ENCODE measurements at places on chromosomes 16 and 17.

DNA sequence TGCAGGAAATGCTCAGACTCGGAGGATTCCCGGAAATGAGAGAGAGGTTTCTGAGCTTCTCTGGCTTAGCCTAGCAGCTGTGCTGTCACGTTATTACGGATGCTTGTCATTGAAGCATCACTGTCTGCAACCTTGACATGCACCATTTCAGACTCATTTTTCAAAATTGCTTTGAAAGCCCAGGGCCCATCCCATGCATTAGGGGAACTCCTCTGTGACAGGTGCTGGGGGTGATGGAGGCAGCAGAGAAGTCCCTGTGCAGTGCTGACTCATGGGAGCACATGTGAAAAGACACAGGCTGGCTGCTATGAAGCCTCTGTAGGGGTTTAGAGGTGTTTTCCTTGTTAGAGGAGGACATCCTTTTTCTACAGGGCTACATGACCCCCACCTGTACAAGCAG is 214.0 kb upstream of the MPHOSPH6 start:
- no peak for ATAC-seq

- no peak for ATAC-seq
Observed at GRCh38 chr16:88608076-88608475, 30.3 kb upstream of the IL17C start.

GRCh38 chr17:77083531-77083930 is 57.2 kb upstream of the SEC14L1 start:
- ATAC-seq: no peak

GRCh38 chr16:11278681-11279628 is 2.2 kb downstream of the PRM1 start:
- ATAC-seq: no peak

DNA sequence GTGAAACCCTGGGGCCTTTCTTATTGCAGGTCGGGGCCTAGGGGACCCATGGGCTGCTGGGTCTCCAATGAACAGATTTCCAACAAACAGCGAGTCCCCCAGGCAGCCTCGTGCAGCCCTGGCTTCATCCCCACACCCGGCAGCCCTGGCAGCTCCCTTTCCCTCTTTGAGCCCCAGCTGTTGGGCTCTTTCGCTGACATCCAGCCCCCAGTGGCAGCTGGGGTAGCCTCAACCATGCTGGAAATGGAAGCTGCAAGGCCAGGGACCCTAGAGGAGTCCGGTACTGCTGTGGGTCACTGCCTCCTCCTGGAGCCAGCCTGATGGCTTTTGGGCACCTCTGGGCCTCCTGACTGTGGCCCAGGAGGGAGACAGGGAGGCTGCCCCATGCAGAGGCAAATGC is 5.9 kb downstream of the RPUSD1 start:
- ATAC-seq: no peak

- no peak for ATAC-seq
Observed at GRCh38 chr17:81277946-81278693, 17.0 kb downstream of the SLC38A10 start.

GRCh38 chr17:36889770-36890349 is 47.4 kb upstream of the LHX1 start:
- ATAC-seq: no peak

DNA sequence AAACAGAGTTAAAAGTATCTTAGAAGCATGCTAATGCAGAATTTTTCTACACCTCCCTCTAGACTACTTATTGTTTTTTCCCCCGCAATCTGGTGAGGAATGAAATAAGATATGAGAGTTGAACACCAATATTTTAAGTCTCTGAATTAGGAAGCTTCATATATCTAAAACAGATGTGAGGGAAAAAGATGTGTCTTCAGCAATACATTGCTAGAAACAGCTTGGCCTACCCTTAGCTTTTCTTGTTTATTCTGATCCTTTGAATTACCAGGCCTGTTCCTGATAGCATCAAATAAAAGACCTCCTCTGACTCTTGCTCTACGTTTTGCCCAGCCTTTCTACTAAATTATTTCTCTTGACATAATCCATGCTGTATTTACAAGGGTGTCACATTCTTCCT is 221.8 kb downstream of the CDH11 start:
- no peak for ATAC-seq

DNA sequence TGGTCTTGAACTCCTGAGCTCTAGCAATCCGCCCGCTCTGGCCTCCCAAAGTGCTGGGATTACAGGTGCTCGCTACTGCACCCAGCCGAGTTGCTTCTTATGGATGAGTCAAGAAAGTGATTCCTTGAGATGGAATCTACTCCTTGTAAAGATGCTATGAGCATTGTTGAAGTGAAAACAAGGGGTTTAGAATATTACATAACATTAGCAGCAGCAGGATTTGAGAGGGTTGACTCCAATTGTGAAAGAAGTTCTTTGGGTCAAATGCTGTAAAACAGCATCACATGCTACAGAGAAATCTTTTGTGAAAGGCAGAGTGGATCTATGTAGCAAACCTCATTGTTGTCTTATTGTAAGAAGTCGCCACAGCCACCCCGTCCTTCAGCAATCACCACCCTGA is 72.7 kb downstream of the NT5M start:
- no peak for ATAC-seq

- ATAC-seq: no peak
Observed at GRCh38 chr17:38926293-38927070, 1.1 kb downstream of the LASP1NB start.

DNA sequence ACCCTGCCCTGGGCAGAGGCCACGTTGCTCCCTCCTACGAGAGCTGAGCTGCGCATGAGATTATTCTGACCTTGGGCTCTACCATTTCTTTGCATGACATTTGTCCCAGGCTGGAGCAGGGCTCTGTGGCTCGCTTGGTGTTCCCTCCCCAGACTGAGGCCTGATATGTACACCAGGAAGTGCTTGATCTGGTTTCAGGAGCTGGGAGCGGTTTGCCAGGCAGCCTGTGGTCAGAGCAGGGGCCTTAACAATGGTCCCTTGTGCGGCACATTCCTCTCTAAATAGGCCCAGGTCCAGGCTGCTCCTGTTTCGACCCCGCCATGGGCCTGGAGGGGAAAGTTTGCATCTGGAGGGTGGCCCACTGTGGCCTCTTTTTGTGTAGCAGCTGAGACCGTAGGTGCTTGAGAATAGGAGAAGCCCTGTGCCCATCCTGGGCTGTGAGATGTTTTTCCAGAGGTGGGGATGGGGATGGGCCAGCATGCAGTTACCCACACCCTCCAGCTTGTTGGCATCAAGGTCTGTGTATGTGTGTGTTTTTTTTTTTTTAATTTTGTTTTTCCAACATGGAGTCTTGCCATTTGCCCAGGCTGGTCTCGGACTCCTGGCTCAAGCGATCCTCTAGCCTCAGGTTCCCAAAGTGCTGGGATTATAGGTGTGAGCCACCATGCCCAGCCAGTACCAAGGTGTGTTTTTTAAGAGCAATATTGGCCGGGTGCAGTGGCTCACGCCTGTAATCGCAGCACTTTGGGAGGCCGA is 253.9 kb downstream of the SEC14L1 start:
- no peak for ATAC-seq

DNA sequence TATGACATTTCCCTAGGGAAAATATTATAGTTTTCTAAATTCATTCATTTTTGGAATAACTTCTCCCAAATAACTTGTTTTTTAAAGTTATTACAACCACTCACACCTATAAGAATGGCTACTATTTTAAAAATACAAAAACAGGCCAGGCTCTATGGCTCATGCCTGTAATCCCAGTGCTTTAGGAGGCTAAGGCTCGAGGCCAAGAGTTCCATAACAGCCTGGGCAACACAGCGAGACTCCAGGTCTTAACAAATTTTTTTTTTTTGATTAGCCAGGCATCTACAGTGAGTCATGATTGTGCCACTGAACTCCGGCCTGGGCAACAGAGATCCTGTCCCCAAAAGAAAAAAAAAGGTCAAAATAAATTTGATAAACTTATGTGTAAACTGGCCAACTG is 43.6 kb upstream of the YPEL2 start:
- ATAC-seq: no peak

DNA sequence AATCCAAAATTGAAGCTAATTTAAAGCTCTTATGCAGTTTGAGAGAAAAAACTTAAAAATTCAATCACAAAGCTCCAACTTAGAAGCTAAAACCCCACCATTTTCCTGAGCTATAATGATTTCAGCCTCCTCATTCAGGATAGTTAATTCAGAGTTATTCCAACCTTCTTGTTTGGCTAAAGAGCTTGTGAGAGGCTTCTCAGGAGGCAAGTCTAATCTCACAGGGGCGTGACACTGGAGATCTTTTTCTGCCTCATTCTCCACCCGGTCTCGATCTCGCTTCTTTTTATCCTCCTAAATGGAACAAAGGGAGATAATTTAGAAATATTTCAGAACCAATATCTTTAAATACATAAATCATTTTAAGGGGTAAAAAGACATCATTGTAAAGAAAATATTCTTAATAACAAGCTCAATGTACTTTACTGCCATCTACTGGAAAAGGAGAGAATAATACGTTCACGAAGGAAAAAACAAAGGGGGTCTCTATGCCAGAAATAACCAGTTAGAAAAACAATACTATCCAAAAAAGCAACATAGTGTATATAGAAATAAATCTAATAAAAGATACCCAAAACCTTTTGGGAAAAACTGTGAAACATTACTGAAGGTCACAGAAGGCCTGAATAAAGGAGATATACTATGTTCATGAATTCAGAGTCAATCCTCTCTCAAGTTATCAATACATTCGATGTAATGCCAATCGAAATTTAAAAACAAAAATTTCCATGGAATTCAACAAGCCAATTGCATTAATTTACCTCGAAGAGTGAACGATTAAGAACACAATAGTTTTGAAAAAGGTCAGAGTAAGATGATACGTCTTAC is 13.9 kb downstream of the BRD7 start:
- ATAC-seq: no peak

- ATAC-seq: peak; percentile 8
Observed at GRCh38 chr17:42832213-42832933, 824 bp upstream of the PSME3 start.

DNA sequence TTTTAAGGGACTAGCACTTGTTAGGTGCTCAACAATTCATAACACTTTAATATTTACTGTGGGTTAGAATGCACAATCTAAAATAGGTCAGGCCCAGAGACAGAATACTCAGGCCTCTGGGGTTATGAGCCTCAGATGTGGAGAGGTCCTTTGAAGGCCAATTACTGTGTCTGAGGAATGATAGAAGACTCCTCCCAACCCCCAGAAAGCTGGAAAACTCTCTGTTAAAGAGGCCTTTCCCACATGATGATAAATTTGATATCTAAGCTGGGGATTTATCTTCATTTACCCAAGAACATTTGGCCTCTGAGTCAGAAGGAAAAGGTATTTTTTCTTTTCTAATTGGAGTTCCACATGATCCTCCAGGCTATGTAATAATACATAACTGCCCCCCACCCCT is 41.1 kb upstream of the MMD start:
- no peak for ATAC-seq

DNA sequence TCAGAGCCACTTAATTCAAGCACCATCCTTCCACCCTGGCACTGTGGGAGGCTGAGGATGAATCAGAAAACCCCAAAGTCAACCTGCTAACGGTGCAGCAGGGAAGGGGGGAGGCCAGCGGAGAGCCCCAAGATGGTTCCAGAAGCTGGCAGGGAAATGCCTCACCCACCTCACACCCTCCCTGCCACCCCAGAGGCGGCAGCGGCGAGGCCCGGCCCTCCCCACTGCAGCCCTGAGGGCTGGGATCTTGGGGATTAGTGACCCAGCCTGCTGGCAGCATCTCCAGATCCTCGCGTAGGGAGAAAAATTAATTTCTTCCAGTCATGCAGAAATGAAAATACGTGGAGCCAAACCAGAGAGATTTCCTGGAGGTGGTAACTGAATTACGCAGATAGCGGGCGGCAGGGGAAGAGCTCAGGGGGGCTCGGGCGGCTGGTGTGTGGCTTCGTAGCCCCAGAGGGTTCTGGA is 38.2 kb downstream of the CBFA2T3 start:
- no peak for ATAC-seq

DNA sequence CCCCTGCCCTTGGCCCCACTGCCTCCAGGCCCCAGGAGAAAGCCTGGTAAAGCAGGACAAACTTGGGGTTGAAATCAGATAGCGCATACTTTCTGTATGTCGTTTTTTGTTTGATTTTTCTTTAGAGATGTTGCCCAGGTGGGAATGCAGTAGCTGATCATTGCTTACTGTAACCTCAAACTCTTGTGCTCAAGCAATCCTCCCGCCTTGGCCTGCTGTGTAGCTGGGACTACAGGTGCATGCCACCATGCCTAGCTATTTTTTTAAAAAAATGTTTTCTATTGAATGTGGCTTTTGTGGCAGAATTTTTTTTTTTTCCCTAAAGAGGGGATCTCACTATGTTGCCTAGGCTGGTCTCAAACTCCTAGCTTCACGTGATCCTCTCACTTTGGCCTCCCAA is 11.1 kb upstream of the CCL5 start:
- ATAC-seq: no peak

- ATAC-seq: no peak
Observed at GRCh38 chr17:32458371-32458770, 14.1 kb downstream of the PSMD11 start.

DNA sequence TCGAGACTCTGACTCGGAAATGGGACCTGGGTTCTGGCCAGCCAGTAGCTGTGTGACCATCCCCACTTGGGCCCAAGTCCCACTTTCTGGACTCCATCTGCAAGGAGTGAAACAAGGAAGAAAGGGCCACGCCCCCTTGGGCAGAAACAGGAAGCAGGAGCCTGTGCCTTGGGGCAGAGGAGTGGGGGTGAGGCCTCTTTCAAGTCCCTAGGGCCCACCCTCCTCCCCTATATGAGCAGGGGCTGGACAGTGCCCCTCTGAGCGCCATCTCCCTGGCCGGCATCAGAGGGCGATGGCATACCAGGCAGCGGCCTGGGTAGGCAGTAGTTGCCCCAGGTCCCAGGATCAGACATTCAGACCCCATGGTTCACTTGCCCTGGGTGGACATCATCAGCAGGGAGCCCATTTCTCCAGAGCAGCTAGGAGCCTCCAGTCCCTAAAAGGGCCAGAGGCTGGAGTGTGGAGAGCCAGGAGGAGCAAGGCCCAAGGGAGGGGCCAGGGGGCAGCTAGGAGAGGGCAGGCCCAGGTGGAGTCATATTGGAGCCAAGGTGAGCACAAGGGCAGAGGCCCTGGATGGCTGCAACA is 7.1 kb downstream of the BCAR1 start:
- peak; percentile 11 for ATAC-seq

- peak; percentile 41 for ATAC-seq
Observed at GRCh38 chr17:38563362-38564253, 42.1 kb downstream of the SRCIN1 start.

DNA sequence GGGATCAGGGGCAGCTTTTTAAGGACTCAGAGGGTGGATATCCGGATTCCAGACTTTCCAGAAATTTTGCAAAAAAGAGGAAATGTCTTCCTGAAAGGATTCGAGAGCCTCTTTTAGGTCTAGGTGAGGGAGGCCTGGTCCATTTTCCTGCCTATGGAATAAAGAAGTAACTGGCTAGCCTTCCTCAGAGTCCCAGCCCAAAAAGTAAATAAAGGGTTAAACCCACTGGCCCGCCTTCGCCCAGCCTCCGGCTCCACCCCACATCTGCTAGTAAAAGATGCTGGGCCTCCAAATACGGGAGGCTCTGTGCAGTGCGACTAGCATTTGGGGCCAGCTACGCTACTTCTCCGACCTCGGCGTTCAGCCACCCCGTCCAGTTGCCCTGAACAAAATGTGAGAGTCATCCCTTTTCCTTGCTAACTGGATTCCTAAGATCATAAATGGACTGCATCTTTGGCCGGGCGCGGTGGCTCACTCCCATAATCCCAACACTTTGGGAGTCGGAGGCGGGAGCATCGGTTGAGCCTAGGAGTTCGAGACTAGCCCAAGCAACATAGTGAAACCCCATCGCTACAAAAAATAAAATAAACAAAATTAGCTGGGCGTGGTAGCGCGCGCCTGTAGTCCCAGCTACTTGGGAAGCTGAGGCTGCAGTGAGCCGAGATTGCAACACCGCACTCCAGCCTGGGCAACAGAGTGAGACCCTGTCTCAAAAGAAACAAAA is 824 bp upstream of the MPP2 start:
- peak; percentile 60 for ATAC-seq

All from motor neuron (in vitro differentiated cells).